ENCODE measurements at places on chromosomes 4 and X.

GRCh38 chr4:82744284-82744968 is 54.2 kb downstream of the SCD5 start:
- DNase-seq: no peak

DNA sequence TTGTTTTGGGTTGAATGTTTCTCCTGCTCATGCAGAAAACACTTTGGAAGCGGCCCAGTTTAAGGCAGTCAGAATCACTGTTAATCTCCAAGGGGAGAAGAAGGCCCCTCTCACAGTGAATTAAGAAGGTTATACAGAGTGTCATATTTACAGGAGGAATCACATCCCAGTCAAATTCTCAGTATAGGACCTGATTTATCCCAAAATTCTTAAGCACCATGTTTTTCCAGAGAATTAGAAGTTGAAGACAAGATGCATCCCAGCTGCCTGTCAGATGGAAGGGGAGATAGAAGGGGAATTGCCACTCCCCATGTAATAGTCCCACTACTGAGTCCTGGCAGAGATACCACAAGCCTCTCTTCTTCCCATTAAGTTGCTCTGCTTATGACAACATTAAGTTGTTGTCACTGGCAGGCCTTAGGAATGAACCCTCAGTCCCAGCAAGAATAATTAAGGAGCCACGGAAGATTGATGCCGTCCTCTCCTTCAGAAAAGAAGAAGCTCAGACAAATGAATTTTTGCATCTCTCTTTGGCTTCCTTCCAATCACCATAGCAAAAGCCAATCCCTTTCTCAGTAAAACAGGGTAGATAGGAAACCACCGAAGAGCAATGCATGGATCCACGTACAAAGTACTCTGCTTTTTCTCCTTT is 138.4 kb downstream of the LDB2 start:
- no peak for DNase-seq

DNA sequence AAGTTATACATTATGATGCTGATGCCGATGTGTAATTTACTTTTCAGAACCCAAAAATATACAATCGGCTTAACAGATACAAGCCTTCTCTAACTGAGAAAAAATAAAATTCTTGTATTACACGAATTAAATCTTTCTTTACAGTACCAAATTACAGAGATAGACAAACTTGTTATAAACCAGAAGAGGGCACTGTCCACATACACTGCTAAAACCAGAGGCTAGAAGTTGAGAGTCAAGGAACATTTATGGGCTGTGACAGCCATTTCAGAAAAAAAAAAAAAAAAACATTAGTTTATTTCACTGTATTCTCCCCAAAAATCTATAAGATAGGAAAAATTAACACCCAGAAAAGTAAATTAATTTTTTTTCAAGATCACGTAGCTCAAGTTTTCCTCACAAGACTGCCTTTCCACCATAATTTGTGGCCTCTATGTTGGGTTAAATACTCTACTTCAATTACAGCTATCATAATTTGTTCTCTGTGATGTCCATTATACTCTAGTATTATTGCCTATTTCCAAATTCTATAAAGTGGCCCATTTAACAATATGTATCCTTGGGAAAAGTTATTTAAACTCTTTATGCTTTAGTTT is 12.0 kb downstream of the EREG start:
- no peak for DNase-seq

DNA sequence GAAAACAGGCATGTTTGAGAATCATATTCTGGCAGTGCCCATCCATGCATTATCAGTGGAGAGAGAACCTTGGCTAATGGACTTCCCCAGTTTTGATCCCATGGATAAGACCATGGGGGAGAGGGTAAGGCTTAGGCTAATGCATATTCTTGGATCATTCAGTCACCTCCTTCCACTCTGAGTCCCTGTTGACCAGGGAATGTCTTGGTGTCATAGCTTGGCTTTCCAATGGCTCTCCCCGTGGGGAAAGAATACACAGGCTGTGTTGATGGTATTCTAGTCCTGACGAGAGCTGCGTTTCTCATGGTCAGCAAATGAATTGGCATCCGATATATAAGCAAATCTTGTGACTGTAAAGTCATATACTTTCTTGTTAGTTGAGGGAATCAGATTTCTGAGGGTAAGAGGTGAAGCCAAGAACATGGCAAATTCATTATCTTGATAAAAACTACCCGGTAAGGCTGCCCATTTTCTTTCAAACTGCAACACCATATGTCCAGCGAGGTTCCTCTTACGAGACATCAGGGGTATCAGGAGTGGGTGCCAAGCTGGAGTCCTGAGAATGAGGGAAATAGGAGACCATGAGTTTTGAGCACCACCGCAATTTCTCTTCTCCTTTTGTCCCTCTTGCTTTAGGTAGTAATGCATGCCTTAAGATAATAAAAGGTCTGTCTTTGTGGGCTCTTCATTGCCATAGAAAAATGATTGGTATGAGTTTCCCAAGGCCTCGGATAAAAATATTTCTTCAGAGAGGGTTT is 18.0 kb downstream of the RHOH start:
- no peak for DNase-seq

DNA sequence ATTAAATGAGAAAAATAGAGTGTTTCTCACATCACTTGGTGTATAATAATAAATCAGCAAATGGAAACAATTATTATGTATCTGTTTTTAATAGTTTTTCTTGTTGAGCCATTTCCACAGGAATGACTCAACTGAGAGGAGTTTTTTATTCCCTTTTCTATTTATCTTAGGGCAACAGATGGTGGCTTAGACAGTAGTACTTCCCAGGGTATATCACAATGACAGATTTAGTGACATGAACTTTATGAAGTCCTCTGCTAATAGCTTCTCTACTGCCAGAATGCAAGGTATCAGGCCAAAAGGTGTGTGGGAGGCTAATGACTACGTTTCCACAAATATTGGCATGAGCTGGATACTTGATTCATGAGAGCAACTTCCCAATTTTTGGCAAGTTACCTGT is 126.7 kb downstream of the HTR2C start:
- no peak for DNase-seq

DNA sequence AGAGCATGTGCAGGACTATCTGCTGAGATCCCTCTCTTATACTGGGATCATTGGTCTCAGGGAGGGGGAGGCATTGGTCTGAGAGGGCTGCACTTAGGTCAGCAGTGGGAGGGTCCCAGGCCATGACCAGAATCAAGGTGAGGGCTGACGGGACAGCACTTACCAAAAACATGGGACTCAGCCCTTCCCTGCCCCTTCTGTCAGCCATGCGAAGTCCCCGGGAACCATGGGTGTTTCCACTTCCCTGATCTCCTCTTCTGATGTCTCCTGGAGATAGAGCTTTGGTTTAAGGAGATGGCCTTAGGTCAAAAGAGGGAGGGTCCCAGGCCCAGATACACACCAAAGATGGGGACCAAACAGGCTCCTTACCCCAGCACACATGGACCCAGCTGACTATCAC is 12.9 kb upstream of the HSFX1 start:
- DNase-seq: no peak

DNA sequence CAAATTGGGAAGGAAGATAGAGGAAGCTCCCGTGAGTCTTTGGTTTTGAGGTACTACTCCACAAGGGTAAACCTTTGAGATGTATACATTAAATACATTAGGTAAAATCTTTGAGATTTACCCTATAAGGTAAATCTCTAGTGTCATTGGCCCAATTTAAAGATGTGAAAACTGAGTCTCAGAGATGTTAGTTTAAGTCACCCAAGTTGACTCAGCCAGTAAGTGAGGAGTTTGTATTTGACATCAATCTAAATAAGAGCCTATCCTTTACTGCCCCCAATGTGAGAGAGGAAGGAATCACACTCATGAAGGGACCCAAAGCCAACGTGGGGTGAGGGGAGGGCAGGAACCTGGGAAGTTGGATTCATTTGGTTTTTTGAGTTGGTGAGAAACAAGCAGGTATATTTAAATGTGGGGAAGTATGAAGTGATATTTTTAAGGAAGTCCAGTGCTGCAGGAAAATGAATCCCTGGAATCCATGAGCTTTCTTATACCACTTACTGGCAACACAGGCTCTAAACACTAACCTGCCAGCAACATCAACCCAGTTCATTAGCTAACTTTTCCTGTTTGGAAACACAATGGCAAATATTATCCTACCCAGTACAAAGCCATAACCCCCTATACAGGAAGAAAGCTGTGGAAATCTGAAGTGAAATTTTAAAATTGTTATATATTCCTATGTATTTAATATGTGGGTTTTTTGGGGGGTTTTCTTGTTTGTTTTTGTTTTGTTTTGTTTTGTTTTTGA is 55.3 kb downstream of the PALLD start:
- no peak for DNase-seq

- no peak for DNase-seq
Measured at GRCh38 chrX:84099120-84099519, 88.9 kb downstream of the RPS6KA6 start.

Measured in NK-92 treated with Interleukin-12 subunit alpha and Interleukin-12 subunit beta, amount 100 ng/mL, for 24 hours (cell line).